ENCODE measurements at places on chromosomes 2 and 18.
A peak's percentile ranks its signal among the peaks of the same experiment; 100 is the strongest.

- DNase-seq, result peak; percentile 60
These were observed 172 bp downstream of the PRKD3 start for GRCh38 chr2:37324536-37324785.

DNA sequence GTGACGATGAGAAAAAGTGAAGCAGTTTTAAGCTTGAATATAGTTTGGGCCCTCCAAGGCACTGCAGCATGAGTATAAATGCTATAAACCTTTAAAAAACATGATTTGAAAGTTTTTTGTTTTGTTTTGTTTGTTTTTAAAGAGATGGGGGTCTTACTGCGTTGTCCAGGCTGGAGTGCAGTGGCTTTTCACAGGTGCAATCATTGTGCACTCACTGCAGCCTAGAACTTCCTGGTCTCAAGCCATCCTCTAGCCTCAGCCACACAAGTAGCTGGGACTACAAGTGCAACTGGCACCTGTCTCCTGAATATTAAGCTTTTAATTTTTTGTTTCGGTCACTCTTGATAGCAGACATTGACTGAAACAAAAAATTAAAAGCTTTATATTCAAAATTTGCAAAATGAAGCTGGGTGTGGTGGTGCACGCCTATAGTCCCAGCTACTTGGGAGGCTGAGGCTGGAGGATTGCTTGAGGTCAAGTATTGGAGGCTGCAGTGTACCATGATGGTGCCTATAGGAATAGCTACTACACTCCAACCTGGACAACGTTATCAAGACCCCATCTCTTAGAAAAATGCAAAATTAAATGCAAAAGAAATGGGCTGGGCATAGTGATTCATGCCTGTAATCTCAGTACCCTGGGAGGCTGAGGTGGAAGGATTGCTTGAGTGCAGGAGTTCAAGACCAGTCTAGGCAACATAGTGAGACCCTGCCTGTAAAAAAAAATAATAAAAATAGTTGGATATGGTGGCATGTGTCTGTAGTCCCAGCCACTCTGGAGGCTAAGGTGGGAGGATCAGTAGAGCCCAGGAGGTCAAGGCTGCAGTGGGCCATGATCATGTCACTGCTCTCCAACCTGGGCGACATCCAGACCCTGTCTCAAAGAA lies 15.0 kb downstream of the FZD5 start:
- no peak for DNase-seq

DNA sequence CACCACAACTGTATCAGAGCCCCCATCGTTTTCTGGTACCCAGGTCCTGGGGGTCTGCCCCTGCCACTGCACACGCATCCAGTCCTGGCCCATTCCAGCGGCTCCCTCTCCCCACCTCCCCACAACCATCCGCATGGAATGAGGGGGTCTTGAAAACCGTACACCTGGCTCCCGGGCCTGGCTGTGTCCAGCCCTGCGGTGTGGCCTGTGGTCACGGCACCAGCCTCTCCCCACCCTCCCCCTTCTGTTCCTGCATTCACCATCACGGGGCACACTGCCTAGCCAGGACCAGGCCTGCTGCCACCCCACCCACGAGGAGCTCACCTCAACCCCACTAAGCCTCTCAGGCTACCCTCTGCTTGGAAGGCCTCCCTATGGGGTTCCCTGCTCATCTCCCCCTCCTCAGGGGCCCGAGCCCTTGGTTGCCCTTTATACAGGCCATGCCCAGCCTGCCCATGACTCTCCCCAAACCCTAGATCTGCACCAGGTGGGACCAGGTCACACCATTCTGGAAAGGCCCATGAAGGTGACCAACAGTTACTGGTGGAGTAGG lies 11.4 kb downstream of the GPR35 start:
- no peak for DNase-seq

- no peak for DNase-seq
These were observed 51.8 kb upstream of the GPR17 start for GRCh38 chr2:127594116-127594591.
